ENCODE measurements at places on chromosomes 4 and X.

- DNase-seq, result no peak
These were observed 1.7 kb upstream of the GPR143 start for GRCh38 chrX:9767375-9767774.

DNA sequence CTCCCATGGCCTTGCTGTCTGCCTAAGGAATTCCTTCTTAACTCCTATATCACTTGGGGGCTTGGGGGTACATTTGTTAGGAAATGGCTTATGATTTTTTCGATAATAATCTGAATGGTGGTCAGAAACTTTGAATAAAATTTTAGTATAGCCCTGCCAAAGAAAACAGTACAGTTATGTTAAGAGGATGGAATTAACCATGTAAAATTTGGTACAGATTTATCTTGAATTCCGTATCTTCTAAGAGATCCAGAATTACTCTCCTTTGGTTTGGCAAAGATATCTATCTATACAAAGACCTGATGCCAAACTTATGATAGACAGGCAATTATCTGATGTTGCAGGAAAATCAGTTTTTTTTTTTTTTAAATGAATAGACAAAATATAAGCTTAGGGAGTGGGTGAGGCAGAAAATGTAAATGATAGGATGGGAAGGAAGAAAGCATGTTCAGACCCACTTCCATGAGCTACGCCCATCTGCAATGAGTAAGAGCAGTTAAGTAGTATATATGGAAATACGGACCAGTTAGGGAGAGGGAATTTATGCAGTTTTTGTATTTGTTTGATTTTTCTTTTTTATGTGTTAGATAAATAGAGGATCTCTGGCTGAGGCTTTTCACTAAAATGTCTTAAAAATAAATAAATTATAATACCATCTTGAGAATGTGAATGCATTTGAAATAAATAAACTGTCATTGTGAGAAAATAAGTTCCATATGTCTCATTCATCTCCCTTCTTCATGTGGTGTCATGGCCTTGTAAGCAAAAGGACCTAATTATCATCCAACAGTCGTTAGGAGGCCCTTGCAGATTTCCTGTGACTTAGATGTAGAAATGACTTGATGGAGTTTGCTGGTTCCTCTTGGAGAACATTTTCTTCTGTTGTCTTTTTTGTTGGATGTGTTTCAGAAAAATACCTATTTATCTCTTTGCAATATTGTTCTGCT is 389.6 kb downstream of the ARHGAP24 start:
- DNase-seq, result no peak

GRCh38 chr4:123777373-123777772 is 380.8 kb downstream of the SPRY1 start:
- no peak for DNase-seq

- DNase-seq, result peak; percentile 53
These were observed 4.9 kb upstream of the TXK start for GRCh38 chr4:48138936-48139335.

GRCh38 chr4:102506523-102506922 is 5.4 kb downstream of the NFKB1 start:
- no peak for DNase-seq

GRCh38 chr4:159856451-159856850 is 753.6 kb downstream of the RAPGEF2 start:
- DNase-seq, result no peak

DNA sequence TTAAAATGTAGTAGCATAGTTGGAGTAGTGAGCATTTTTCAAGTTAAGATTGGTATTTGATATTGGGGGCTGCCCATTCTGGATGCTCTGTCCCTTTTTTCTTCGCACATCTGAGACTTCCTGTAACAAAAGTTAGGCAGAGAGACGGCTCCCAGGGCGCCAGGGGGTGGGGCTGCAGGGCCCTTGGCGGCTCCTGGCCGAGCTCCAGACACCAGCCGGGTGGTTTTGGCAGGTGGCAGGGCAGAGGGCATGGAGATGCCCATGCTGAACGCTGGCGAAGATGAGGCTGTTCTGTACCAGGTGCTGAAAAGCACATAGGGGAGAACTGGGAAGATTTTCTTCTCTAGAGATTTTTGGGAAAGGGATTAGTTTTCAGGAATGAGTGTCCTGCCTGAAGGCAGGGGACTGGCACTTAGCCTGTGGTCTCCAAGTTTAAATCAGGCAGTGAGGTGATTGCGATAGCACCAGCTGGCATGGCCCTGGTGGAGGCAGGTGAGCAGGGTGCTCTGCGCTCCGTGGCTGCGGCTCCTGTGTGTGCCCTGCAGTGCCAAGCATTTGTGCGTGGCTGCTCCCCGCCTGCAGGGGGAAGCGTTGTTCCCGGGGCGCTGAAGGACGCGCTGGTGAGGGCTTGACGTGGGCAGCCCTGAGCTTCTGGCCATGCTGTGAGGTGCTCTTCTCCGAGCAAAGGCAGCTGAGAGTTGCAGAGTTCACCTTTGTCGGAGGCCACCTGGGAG is 23.6 kb upstream of the HGFAC start:
- DNase-seq, result no peak

- no peak for DNase-seq
These were observed 140.3 kb upstream of the ZXDB start for GRCh38 chrX:57451426-57452020.

DNA sequence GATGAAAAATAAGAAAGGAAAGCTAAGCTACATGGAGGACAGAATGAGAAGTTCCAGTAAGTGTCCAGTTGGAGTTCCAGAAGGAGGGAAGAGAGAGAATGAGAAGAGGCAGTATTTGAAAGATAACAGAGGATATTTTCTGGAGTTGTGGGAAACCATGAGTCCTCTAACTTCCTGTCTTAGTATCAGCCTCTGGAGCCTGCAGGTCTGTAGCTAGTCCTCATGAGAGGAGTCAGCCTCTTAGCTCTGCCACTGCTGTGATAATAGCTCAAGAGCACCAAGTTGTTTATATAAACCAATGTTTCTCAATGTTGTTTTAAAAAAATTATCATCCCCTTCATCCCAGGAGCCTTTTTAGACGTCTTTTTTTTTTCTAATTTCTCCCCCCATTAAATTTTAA is 2.4 kb upstream of the PLAC1 start:
- DNase-seq, result no peak

DNA sequence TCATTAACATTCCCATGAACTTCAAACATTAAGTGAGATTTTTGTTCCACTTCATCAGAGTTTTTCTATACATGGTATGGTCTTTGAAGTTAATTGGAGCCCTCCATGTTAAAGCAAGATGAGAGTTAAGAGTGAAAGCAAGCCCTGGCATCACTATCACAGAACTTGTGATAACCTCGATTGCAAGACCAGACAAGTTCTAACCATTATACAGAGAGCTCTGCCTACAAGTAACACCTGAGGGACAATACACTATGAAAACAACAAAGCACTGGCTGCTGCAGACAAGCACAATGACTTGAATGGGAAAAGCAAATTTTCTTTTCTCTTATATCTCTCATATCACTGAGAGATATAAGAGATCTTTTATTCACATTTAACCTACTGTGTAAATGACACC is 126.6 kb upstream of the GYPA start:
- DNase-seq, result no peak

DNA sequence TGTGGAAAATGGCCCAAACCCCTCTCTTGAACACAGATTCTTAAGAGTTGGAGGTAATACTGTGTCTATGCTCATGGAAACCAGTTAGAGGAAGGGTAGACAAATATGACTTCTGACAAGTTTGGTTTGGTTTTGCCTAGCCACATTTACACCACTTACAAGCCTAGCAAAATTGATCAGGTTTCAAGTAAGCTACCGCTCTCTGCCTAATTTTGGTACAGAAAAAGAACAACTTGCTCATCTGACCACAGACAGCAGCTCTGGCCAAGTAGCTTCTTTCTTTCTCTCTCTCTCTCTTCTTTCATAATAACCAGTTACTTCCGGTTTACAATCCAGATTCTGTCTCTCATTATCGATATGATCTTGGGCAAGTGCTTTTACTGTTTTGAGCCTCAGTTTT is 260.0 kb downstream of the GLUD2 start:
- no peak for DNase-seq

- no peak for DNase-seq
These were observed 7.6 kb downstream of the CPLX1 start for GRCh38 chr4:818106-818921.

DNA sequence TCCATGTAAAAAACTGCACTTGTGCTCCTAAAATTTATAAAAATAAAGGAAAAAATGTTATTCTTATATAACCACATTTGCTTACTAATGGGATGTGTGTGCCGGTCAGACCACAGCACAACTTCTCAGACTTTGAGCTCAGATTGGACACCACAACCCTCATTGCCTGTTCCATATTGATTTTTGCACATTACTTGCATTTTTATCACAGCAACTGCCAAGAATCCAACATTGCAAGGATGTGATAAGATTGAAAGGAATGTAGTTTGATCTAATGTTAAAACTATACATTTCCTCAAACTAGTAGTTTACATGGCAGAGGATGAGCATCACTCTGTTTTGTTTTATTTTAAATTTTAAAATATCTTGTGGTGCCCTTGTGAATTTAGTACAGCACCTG is 227.8 kb downstream of the KDR start:
- no peak for DNase-seq

GRCh38 chrX:130216320-130216719 is 44.6 kb downstream of the RAB33A start:
- no peak for DNase-seq

DNA sequence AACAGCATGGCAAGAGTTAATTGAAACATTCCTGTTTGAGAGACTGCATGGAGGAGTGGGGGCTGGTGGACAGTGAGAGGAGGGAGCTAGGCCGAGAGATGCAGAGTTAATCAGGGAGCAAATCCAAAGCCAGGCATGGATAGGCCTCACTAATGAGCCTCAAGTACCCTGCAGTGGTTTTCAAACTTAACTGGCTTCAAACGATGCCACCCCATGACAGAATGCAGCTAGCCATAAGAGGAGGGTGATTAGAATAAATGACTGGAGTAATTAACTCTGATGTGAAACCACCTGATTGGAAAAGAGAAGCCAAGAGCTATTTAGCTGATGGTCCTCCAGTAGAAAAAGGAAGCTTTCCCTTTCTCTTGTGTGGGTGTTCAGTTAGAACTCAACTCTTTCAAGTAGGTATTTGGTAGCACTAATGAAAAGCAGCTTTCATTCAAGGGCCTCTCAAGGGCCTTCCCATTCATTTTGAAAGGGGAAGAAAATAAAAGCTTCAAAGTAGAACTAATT is 215.4 kb upstream of the MAB21L2 start:
- DNase-seq, result peak; percentile 62

GRCh38 chrX:86887341-86887740 is 630.3 kb upstream of the KLHL4 start:
- peak; percentile 36 for DNase-seq

GRCh38 chr4:88958080-88958479 is 98.9 kb downstream of the FAM13A start:
- DNase-seq, result no peak

DNA sequence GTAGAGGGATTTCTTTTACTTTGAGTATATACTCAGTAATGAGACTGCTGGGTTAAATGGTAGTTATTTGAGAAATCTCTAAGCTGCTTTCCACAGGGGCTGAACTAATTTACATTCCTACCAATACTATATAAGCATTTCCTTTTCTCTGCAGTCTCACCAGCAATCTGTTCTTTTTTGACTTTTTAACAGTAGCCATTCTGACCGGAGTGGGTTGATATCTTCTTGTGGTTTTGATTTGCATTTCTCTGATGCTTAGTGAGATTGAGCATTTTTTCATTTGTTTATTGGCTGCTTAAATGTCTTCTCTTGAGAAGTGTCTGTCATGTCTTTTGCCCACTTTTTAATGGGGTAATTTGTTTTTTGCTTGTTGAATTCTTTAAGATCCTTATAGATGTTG is 43.3 kb downstream of the SPCS3 start:
- DNase-seq, result no peak

DNA sequence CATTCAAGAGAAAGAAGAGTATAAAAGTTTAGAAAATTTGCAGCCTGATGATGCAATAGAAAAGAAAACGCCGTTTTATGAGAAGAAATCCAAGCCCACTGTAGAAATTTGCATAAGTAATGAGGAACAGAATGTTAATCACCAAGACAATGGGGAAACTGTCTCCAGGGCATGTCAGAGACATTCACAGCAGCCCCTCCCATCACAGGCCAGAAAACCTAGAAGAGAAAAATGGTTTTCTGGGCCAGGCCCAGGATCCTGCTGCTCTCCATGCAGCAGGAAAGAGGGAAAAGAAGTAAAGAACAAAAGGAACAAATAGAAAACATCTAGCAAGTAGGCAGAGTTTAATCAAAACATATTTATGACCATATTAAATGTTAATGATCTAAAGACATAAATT is 119.0 kb downstream of the ANKRD50 start:
- DNase-seq, result no peak

- no peak for DNase-seq
These were observed 106.2 kb downstream of the FAM9B start for GRCh38 chrX:8927701-8928100.

DNA sequence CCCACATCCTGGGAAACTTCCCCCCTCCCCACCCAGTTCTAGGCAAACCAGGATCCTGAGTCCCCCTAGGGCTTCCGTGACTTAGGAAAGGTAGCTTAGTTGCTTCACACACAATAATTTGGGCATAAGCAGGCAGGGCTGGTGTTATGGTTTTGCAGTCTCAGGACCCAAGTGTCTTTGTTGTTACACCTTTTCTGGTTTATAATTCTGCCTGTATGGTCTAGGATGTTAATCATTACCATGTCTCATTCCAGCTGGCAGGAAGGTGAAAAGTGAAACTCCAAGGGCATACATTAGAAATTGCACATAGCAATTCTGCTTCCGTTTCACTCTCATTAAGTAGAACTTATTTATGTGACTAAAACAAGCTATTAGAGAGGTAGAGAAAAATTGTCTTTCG is 16.8 kb downstream of the UGT8 start:
- DNase-seq, result peak; percentile 42

DNA sequence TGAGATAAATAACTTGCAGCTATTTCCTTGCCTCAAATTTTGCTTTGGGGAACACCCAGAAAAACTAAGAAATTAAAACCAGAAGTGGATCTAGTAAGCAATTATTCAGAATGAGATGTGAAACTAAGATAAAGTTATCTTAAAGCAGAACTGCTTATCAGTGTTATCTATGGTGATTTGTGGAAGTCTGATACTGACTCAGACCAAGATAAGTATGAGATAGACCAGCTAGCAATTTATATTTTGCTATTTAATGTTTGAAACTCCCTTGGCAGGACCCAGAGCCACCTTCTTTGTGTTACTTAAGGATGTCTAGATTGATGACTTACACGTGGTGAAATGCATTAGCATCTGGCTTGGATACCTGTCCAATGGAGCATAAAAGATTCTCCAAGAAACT is 368.1 kb downstream of the EPHA5 start:
- no peak for DNase-seq

DNA sequence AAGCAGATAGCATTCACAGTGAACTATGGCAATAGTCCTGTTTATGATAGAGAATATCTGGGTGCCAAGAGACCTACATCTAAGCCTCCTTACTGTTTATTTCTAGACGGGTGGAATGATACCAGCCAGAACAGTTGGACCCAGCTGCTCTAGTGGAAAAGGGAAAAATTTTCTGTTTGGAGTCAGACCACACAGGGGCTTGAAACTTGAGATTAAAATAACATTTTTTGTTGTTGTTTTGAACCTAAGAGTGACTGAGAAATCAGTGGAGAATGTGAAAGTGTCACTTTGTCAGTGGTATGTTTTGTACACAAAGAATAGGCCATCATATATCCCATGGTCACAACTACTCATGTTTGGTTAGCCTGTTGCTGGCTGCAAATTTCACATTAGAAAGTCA is 105.7 kb downstream of the AGTR2 start:
- DNase-seq, result no peak

All from NCI-H2081 (cell line).